Epithelial cell of esophagus (primary cell): ENCODE measurements at places on chromosomes 12 and 14.

DNA sequence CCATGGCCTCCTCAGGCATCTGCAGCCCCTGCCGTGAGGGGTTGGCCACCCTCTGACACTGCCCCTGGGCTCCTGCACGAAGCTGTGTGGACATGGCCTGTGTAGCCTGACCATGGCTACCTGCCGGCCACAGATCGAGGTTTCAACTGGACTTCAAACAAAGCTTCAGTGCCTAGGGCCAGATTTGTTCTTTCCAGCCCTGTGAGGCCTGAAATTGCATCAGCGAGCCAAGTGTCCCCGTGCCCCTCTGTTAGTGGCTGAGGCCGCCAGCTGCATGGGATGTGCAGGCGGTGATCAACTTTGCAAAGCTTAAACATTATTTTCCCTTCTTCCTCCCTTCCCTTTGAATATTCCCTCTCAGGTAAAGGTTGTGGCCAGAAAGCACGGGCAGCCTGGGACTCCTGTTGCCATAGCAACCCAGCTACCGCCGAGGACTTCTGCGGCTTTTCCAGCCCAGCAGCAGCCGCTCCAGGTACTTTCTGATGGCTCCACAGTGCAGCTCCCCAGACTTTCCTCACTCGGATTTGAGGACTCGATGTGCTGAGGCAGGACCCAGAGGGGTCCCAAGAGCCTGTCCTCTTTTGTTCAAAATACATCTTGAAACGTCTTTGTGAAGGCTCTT, 35.8 kb downstream of the DDX51 start:
- DNase-seq = no peak

GRCh38 chr12:88253371-88253978, 111.4 kb downstream of the TMTC3 start:
- no peak for DNase-seq

- no peak for DNase-seq
Observed at GRCh38 chr12:53212931-53213330, 5.9 kb upstream of the ITGB7 start.

DNA sequence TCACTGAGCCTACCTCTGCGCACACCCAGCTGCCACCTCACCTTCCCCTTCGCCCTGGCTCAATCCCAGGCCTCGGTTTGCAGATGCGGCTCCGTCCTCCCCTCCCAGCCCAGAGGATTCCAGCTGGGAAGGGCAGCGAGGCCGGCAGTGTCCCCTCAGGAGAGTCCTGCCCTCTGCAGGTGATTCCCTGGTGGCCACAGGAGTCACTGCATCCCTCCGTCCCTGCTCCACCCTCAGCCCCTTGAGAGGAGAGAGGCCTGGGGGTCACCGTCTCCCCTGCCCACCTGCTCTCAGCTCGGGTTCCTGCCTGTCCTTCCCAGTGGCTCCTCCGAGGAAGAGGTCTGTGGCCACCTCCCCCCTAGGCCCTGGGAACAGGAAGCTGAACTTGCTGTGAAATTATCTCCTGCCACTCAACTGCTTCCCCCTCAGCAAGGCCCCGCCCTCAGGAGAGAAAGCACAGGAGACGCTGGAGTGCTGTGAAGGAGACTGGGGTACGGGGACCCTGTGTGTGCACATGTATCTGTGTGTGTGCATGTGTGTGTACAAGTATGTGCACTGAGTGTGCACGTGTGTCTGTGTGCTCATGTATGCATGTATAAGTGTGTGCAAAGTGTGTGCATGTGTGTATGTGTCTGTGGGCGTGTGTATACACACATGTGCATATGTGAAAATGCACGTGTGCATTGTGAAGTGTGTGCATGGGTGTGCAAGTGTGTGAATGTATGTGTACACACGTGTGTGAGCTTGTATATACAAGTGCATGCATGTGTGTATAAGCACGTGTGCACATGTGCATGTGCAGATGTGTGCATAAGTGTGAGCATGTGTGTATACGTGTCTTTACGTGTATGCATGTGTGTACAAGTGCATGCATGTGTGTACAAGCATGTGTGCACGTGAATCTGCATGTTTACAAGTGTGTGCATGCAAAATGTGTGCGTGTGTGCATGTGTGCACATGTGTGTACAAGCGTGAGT, 13.2 kb upstream of the GALNT9 start:
- DNase-seq = no peak

GRCh38 chr12:5170844-5171243, 127.2 kb downstream of the KCNA5 start:
- no peak for DNase-seq
